ENCODE measurements at places on chromosomes 12 and 14. TPM values are rescaled to one million over a fixed set of nuclear protein-coding genes. Genes with fewer than 3 reads are reported as not detected.
A peak's percentile ranks its signal among the peaks of the same experiment; 100 is the strongest.

DNA sequence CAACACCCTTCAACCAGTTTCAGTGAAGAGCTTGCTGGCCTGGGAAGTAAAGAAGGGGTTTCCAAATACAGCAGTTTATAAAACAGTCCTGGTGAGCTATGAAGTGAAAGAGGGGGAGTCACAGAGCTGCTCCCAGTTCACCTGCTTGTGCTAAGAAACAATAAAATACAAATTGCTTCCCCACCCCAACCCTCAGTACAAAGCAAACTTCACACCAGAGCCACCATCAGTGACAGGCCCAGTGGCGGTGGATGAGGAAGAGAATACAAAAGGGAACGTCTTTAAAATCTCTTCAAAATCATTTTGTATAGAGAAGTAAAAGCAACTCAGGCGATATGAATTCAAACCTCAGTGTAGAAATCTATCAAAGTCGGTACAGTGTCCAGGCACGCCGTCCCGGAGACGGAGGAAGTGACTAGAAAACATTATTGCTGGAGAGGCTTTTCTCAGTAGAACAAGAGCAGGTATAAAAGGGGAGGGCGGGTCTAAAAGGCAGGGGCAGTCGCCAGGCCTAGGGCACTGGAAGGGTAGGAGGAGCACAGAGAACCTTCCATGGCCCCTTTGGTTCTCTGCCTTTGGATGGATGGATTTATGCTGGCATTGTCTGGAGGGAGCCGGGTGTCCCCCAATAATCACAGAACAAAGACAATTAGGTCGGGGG is 10.5 kb upstream of the RPLP0 start:
- no peaks in the 10 kb centered on the region for H3K27me3 ChIP-seq
- no peak overlapping the region for H3K27ac ChIP-seq
- peaks cover 62% of the 10 kb centered on the region for H3K36me3 ChIP-seq
- H3K4me1 ChIP-seq, result no peaks in the 10 kb centered on the region
- DNase-seq, result no peak
- H3K4me3 ChIP-seq, result no peak overlapping the region

DNA sequence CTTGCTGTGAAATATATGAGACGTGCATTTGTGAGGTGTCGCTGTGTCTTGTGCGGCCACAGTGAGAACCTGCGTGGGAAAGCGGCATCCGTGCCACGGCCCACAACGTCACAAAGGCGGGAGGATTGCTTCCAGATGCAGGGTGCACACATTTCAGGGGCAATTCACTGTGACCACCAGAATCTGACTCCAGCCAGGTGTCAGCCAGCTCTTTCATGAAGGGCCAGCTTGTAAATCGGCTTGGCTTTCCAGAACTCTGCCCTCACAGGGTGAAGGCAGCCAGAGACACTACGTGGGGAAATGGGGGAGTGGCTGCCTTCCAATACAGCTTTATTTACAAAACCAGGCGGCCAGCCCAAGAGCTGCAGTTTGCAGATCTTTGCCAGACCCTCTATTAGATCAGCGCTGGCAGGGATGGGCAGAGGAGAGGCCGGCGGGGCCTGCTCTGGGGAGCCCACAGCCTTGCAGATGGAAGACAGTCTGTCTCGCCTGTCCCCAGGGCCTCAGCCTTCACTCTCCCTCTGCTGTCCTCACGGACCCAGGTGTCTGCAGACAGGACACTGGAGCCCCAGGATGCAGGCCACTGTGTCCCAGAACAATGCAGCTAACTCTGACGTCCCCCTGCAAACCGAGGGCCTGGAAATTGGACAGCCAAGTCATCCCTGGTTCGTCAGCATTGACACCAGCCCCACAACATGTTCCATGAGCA is 53.5 kb downstream of the ADGRD1 start:
- peak overlapping the region; percentile 37 for H3K27ac ChIP-seq
- no peak overlapping the region for H3K4me3 ChIP-seq
- no peak for DNase-seq

DNA sequence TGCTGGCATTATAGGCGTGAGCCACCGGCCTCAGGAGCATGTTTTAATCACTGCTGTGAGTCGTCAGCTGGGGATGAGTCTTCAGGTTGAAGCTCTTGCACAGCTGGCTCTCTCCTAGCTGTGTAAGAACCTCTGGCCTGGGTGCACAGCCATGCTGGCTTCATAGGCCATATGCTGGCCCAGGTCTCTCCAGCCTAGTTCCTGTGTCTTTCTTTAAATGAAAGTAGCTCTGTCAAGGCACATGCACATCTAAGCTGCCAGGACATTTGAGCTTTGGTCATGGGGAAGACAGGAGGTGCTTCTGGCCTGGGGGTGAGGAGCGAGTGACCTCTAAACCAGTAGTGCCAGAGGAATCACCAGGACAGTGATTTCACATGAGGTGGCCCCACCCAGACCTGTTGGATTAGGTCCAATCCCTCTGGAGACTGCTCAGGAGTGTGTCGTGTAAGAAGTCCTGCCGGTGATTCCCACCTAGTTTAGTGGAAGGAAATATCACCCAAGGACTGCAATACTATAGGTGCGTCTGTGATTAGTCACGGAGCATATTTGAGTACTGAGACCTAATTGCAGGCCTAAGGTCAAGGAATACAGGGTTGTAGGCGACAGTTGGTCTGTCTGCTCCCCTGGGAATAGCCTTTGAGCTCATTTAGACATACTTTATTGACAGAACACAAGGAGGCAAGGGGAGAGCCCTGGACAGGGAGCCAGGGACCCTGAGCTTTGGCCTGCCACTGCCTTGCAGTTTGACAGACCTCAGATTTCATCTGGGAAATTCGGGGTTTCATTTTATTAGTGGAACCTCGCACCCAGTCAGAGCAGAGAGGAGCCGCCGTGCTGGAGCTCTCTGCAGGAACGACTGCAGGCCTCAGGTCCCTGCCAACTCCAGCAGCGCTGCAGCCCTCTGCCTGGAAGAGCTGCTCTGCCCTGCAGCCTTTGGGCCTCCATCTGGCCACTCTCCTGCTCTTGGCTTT is 67.0 kb downstream of the ANKRD9 start:
- H3K27ac ChIP-seq, result no peak overlapping the region
- peaks cover 76% of the 10 kb centered on the region for H3K36me3 ChIP-seq
- H3K4me3 ChIP-seq, result no peak overlapping the region
- no peaks in the 10 kb centered on the region for H3K27me3 ChIP-seq
- DNase-seq, result no peak

GRCh38 chr12:99822273-99822672 is 162.5 kb downstream of the ANKS1B start:
- no peak for DNase-seq
- no peaks in the 10 kb centered on the region for H3K36me3 ChIP-seq
- no peaks in the 10 kb centered on the region for H3K27me3 ChIP-seq
- H3K27ac ChIP-seq, result no peak overlapping the region
- H3K4me3 ChIP-seq, result no peak overlapping the region

GRCh38 chr14:85528897-85529631 is 880 bp upstream of the FLRT2 start:
- no peaks in the 10 kb centered on the region for H3K27me3 ChIP-seq
- H3K4me3 ChIP-seq, result peak overlapping the region; percentile 63
- no peak for DNase-seq
- peaks cover 42% of the 10 kb centered on the region for H3K4me1 ChIP-seq

DNA sequence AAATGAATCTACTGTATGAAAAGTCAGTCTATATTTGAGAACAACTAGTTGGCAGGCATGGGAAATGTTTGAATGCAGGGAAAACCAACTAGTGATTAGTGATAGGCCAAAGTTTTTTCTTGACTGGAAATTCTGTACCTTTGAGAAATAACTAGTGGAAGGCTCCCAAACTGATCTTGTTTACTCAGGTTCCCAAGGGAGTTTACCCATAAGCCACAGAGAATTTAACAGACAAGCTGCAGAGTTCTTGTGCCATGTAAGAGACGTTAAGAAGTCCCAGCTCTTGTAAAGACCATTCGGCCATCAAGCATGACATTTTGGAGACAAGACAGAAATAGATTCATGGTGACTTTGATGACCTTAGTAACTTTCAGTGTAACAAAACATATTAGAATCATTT is 1882.8 kb upstream of the SEL1L start:
- H3K36me3 ChIP-seq, result no peaks in the 10 kb centered on the region
- H3K4me3 ChIP-seq, result no peak overlapping the region
- H3K27ac ChIP-seq, result no peak overlapping the region

DNA sequence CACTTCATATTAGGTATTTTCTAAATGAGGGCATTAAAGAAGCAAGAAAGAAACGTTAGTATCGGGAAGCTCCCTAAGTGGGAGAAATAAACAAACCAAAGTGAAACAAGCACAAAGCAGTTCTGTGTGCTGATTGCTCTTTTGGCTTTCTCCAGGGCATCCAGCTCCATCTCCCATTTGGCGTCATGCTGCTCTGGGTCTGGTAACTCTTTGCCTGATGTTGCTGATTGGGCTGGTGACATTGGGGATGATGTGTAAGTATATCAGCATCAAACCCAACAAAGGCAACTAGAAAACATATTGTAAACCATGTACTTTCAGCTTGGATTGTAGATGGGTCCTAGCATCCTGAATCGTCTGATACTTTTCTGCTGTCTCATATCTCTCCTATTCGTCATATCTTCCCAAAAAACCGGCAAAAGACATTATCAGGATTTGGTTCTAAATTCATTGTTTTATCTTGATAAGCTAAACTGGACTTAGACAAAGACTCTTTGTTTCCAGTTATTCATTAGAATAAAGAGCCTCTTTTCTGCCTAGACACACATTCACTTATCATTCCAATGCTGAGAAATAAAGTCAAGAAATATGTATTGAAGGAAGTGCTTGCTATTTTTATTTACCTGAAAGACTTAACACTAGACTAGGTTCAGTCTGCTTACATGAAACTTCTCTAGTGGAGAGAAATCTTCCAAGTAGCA is 2.4 kb downstream of the CLEC12B start:
- no peak for DNase-seq
- no peak overlapping the region for H3K4me3 ChIP-seq
- H3K4me1 ChIP-seq, result no peaks in the 10 kb centered on the region
- H3K36me3 ChIP-seq, result no peaks in the 10 kb centered on the region
- no peaks in the 10 kb centered on the region for H3K27me3 ChIP-seq
- H3K27ac ChIP-seq, result no peak overlapping the region

DNA sequence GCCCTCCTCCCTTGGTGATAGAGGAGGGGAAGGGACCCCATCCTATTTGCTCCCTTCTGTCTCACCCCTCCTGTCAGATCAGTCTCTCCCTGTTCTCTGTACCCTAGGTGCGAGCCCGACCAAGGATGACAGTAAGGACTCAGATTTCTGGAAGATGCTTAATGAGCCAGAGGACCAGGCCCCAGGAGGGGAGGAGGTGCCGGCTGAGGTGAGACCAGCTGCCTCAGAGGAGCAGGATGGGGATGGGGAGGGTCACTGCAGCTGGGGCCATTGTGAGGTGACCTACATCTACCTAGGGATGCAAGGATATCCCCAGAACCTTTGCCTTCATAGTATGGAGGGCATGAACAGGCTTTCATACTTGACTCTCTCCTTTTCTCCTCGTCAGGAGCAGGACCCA is 22.2 kb downstream of the AGAP2 start:
- no peaks in the 10 kb centered on the region for H3K27me3 ChIP-seq
- no peak overlapping the region for H3K27ac ChIP-seq
- no peaks in the 10 kb centered on the region for H3K4me1 ChIP-seq
- peaks cover 59% of the 10 kb centered on the region for H3K36me3 ChIP-seq
- H3K4me3 ChIP-seq, result no peak overlapping the region

DNA sequence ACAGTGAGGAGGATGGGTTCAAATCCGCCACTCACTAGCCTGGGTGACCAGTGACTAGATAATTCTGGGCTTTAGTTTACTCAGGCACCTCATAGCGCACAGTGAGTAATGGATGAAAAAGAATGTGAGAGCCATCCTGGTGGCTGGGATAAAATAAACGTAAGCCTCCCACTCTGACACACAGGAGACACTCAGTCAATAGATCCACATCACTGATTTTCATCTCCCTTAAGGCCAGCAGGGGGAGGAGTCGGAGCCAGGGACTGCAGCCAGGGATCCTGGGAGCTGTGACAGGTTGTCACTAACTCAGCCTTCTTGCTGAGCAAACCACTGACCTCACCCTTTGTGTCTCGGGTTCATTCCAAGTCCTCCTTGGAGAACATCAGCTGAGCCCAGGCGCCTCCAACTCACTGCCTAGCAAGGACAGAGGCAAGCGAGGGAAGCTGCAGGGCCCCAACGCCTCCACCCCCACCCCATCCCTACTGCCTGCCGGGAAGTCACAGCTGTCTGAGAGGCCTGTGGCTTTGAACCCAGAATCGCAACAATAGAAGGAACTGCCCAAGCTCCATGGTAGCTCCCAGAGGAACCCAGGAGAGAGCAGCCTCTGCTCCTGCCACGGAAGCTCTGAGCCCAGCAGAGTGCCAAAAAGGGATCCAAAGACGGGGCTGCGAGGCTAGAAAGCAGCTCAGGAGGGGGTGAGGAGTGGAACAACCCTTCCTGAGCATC is 30.7 kb downstream of the PXN start:
- H3K4me3 ChIP-seq, result no peak overlapping the region
- H3K4me1 ChIP-seq, result peaks cover 100% of the 10 kb centered on the region
- no peaks in the 10 kb centered on the region for H3K27me3 ChIP-seq
- peak overlapping the region; percentile 91 for H3K27ac ChIP-seq
- DNase-seq, result peak; percentile 97

DNA sequence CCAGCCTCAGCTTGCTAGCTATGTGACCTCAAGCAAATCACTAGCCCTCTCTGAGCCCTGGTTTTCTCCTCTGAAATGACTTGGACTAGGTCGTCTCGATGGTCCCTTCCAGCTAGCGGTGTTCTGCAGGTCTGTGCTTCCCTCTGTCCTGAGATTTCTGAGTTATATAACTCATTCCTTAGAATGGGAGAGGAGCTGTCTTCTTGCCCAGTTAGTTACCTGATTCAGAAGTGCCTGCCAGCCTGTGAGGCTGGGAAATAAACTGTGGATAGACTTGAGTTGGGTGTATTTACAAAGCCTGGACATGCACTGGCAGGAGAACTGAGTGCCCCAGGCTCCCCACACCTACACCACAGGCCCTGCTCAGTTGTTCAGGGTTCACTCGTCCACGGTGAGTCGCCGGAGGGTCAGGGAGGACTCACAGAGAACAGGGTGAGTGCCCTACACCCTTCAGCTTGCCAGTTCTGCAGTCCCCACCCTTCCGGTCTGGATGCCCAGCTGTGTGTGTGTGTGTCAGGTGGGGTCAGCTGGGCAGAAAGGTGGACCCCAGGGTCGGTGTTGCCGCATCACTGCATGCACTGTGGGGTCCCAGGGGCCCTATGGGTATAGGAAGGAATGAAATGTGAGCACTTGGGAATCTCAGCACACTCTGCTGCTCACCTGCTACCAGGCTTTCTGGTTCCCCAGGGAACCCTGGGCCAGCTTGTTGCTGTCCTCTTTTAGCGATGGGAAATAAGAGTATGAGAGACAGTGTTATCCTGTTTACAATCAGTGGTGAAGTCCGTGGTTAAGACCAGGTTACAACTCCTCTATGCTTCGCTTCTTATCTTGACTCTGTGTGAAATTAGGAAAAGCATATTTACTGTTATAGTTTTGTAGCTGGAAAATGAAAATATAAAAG is 348.2 kb downstream of the DPF3 start:
- H3K4me3 ChIP-seq, result no peak overlapping the region
- no peaks in the 10 kb centered on the region for H3K4me1 ChIP-seq
- H3K36me3 ChIP-seq, result no peaks in the 10 kb centered on the region
- no peak for DNase-seq
- peak overlapping the region; percentile 73 for H3K27ac ChIP-seq

AJUBA gene
- 24.6 TPM for total RNA-seq

KRT77 gene
- total RNA-seq, result not detected

TPCN1 gene
- total RNA-seq, result 58.7 TPM

SPTB gene
- total RNA-seq, result 102 TPM

TAS2R8 gene
- not detected for total RNA-seq
